ENCODE measurements at places on chromosomes 6 and 20. TPM values are rescaled to one million over a fixed set of nuclear protein-coding genes. Genes with fewer than 3 reads are reported as not detected.

The TMEM217 gene
- polyA plus RNA-seq = 5.2 TPM

The SAMD10 gene
- polyA plus RNA-seq = 4.4 TPM

The ADGRF5 gene
- 13.3 TPM for polyA plus RNA-seq

The TFAP2A gene
- 0.30 TPM for polyA plus RNA-seq

The AAR2 gene
- polyA plus RNA-seq = 11.7 TPM

Data from adrenal gland (tissue), 19 donors.